ENCODE measurements at places on chromosomes 11 and 22. TPM values are rescaled to one million over a fixed set of nuclear protein-coding genes. Genes with fewer than 3 reads are reported as not detected.

GRCh38 chr11:45832811-45833441 is 14.3 kb upstream of the CRY2 start:
- DNase-seq, result no peak

- peak; percentile 62 for DNase-seq
Observed at GRCh38 chr11:11931461-11932055, 76.9 kb downstream of the DKK3 start.

DNA sequence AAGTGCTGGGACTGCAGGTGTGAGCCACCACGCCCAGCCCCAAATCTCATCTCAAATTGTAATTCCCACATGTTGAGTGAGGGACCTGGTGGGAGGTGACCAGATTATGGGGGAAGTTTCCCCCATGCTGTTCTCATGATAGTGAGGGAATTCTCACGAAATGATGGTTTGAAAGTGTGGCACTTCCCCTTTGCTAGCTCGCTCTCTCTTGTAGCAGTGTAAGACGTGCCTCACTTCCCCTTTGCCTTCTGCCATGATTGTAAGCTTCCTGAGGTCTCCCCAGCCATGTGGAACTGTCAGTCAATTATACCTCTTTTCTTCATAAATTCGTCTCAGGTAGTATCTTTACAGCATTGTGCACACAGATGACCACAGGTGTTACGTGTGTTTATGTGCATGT is 357.8 kb downstream of the CADM1 start:
- no peak for DNase-seq

DNA sequence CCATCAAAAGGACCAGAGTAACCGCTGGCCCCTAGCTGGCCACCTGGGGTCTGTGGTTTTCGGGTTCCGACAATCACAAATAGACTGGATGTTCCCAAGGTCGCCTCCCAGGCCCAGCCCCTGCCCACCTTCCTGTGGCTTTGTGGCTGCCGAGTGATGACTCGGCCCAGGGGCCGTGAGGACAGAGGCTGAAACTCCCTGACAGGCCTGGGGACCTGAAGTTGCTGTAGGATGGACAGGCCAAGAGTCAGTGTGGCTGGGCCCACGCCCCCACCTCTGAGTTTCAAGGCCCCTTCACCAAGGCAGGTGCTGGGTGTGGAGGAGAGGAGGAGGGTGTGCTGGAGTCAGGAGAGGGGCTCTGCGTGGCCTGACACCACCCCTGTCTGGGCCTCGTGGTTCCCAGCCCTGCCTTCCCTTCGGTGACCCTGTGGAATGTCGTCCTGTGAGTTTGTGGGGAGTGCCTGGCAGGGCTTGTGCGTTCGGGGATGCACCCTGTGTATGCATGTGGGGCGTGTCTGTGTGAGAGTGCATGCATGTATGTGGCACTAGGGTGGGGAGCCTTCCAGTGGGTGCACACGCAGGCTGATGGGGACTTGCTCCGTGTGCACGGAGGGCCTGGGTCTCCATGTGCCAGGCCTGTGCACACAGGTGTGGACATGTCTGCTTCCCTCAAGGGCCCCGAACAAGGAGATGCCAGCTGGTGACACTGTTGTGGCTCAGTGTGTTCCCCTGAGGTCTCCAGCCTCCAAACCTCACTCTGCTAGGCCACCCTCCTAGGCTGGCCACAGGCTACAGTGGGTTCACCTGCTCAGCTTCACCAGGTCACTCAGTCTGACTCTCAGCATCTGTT is 8.4 kb upstream of the MGAT3 start:
- no peak for DNase-seq

- DNase-seq, result no peak
Observed at GRCh38 chr11:23797624-23798419, 699.0 kb upstream of the LUZP2 start.

DNA sequence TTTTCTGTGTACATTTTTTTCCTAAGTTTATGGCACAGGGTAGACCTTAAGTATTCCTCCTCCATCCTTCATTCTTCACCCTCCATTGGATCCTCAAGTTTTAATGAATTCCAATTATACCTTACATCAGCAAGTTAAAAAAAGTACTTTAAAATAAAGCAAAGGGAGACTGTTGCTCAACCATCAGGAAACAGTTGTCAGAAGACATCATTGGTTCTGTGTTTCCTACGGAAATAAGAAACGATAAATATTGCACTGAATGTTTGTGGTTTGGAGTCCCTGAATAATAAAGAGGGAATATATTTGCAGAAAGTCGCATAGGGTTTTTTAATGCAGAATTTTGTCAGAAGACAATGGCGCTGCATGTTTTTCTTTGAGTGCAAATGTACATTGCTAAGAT is 28.1 kb upstream of the LDHA start:
- no peak for DNase-seq

- no peak for DNase-seq
Observed at GRCh38 chr22:29989446-29989845, 90.8 kb upstream of the HORMAD2 start.

- no peak for DNase-seq
Observed at GRCh38 chr22:50608996-50609395, 8.4 kb downstream of the MAPK8IP2 start.

DNA sequence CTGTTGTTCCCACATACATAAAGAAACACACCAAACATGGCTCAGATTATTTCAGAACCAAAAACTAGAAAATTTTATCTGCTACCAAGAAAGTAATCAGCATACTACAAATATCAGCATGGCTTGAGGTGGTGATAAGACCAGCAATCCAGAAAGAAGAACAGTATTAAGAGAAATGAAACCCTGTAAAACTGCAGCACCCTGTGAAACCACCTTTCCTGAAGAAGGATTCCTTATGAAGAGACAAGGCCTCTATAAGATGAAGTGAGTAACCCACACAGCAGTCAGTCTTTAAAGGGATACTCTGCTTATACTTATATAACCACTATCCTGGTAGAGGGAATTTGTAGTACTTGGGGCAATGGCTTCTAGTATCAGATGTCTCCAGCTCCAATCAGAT is 49.9 kb downstream of the RSF1 start:
- no peak for DNase-seq

- DNase-seq, result no peak
Observed at GRCh38 chr11:86219311-86220193, 25.0 kb upstream of the EED start.

DNA sequence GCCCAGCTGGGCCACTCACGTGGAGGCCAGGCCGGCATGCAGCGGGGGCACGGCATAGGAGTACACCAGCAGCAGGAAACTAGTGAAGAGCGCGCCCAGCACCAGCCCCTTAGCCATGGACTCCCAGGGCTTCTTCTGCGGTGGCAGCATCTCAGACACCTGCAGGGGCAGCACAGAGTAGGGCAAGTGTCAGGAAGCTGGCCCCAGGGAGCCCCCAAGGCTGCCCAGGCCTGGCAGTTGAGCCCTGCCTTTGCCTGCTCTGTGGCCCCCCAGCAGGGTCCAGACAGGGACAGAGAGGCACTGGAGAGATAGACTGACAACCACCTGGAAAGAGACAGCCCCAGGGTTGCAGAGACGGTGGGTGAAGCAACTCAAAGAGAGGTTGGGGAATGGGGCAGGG is 10.7 kb upstream of the SEC14L6 start:
- DNase-seq, result no peak

- no peak for DNase-seq
Observed at GRCh38 chr11:64251016-64251752, at the start of gene PLCB3. PLCB3 (plus strand) TSS chr11:64251530; CDS start chr11:64251650, 120 bp downstream.

DNA sequence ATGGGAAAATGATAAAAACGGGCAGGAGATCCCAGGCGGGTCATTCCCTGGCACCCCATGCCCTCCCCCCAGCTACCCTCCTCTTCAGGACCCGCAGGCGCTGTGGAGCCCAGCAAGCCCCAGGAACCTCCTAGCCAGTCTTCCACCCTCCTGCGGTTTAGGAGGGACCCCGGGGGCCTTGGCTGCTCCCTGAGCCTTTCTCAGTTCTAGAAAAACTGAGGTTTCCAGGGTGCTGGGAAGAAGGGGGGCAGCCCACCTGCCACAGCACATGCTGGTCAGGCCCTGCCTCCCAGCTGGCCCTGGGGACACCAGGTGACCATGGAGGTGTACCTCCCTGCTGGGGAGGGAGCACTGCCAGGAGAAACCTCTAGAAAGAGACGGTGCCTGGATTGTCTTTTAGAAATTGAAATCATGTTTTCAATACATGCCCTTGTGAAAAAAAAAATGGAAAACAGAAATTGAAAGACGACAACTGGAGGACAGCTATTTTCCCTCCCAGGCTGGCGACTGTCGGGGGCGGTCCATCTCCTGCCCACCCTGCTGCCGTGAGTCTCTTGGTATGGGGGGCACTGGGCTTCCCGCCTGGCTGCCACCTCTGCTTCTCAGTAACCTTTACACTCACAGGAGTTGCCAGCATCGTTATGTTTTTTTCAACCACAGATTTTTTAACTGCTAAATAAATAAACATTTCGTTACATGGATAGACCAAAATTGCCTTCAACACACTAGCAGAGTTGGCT is 398.5 kb downstream of the TBC1D22A start:
- DNase-seq, result no peak

DNA sequence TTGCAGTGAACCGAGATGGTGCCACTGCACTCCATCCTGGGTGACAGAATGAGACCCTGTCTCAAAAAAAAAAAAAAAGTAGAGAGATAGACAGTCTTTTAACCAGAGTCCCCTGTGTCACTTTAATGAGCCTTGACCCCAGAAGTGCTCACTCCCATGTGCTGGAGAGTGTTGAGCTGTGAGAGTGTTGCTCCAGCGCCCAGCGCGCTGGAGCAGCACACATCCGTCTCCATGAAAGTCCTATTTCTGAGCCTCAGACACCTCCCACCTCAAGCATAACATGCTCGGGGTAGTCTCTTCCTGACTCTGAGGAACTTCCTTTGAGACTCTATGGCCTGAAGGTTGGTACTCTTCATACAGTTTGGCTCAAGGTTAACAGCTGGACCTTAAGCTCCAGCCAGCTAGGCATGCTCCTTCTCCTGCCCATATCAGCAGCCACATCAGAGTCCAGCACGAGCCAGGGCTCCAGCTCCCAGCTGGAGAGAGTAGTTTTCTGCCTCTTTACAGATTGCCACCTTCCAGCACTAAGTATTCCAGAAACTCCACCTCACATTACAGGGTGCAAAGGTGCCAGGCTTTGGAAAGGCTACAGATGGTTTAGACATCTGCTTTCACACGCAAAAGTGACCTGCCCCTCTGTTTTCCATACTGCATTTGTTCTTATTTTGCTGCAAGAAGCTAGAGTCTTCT is 29.4 kb upstream of the UBASH3B start:
- DNase-seq, result no peak

DNA sequence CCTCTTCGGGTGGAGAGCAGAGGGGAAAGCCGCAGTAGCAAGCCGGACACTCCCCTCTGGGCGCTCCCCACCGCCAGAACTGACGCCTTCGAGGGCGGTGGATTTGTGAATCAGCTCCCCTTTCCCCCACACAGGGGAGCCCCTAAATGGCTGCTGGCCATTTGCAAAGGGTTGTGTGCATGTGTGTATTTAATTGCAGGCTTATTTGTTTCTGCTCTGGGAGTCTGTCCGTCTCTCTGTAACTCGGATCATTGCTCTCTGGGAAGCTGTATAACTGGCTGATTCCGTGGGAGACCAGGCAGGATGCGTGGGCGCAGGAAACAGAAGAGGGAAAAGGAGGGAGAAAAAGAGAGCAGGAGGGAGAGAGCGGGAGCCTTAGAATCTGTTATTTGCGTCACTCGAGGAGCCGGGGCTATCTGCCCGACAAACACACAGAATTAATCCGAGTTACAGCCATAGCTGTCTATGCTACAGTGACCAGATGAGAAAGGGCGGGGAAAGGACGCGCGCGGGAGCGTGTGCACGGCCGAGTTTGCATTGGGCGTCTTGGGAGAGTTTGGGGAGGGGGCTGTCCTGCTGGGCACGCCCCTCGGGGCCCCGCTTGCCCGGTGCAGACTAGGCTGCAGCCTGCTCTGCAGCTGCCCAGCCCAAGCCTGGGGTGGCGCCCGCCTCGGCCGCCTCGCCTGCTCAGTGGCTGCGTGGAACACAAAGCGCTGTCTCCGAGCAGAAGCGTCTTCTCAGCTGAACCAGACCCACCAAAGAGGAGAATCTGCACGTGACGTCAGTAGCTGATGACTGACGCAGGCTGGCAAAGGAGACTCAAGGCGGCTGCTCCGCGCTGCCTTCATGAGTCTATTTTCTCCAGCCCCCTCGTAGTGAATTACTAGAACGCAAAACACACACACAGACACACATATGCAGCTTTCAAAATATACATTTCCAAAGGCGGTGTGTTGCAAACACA is 105.3 kb upstream of the HSD17B12 start:
- no peak for DNase-seq

DNA sequence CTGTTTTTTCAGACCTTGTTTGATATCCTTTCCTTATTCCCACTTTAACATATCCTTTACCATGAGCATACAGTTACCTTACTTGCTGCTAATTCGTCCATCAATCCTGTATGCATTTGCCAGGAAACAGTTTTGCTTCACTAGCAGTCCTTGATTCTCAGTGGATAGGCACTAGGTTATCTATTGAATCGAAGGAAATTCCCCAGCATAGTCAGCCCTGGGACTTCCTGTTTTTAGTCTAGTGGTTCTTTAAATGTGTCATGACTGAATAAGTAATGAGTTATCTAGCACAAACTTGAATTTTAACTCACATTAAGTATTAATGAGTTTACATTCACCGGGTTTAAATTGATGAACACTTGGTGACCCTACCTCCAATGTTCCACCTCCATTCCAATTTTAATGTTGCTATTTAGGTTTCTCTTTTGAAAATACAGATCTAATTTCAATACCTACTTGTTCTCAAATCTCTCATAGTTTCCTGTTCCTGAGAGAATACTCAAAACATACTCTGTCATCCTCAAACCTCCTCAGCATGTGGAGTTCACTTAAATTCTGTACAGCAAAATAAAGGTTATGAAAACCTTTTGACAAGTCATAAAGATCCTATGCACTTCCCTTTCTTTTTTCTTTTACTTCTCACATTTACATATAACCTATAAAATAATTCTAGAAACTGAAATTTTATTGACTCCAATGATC is 1375.1 kb upstream of the TENM4 start:
- DNase-seq, result no peak

DNA sequence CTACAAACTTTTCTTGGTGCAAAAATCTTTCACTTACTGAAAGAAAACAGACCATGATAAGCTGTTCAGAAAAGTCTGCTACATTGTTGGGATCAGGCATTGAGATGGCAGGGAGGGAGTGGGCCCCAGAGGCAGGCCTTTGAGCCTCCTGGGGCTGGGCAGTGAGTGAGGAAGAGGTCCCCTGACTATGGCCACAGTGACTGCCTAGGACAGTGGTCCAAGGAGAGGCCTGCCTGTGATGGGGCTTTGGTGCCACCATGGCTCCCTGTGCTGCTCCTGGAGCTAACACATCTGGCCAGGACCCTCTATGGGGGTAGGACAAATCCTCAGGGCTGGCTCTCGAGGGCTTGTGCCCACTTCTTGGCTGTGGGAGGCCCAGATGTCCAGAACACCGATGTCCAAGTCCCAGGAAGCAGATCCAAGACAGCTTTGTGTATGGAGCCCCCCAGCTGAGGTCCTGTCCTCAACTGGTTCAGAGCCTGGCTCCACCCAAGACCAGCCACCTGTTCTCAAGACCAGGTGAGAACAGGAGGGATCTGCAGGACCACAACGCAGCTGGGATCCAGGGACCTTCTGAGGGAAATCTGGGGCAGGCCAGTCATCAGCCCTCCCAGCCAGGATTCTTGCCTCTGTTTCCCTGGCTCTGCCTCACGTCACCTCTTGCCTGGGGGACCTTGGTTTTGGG is 36.9 kb downstream of the PPM1F start:
- no peak for DNase-seq

The CHEK2 gene
- 15.3 TPM for total RNA-seq

The GRIK4 gene
- not detected for total RNA-seq

The ZNF202 gene
- total RNA-seq, result 9.4 TPM

The OR56A1 gene
- not detected for total RNA-seq
